Stimulated activated CD4-positive, alpha-beta T cell treated with anti-CD3 and anti-CD28 coated beads, Interleukin-2, amount 100 ng/mL, for 24 hours (primary cell): ENCODE measurements at places on chromosomes 3 and 15.

DNA sequence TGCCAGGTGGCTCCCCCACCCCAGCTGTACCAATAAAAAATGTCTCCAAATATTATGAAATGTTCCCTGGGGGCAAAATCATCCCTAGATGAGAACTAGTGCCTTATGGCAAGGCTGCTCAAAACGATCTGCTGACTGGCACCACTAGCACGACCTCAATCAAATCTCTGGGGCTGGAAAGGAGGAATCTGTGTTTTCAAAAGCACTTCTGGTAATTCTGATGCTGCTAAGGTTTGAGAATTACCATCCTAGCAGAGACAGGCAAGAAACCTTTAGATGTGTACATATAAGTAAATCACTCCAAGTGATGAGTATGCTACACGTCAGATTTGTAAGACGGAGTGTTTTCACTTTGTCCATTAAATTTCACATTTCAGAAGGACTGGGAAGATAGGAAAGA, 360.1 kb upstream of the THRB start:
- no peak for DNase-seq

GRCh38 chr3:13880811-13881156, 913 bp upstream of the WNT7A start:
- no peak for DNase-seq

DNA sequence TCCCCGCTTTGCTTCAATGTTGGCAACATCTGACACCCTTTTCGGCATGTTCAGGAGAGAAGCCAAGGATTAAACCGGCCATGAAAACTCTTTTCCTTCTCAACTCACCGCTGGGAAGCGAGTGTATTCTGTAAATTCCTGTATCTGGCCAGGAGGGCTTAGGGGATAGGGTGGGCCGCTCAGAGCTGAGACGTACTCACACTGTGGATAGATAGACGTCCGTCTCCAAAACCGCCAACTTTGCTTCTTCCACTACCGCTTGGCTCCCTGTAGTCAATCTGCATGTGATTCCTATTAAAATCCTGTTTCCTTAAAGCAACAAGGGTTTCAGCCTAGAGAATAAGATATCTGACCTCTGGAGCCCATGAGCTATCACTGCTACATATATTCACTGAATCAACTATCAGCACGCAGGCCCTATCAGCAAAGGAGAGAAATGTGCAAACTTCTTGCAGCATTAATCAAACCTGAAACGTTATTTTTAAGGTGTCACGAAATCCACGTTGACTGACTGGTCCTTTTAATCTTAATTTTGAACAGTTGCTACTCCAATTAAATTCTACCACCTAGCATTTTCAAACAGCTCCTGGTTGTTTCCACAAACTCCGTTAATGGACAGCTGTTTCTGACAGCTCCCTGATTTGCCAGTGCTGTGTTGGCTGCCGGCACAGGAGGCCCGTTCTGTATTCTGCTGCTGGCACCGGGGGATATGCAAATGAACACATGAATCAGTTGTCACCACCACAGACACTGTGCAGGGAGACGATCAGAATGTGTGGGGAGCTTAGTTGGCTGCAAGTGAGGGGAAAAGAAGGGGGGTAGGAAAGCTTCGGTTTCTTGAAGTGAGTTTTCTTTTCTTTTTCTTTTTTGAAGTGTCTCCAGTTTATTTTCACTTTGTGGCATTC, 438.9 kb upstream of the ARRDC4 start:
- DNase-seq: no peak

DNA sequence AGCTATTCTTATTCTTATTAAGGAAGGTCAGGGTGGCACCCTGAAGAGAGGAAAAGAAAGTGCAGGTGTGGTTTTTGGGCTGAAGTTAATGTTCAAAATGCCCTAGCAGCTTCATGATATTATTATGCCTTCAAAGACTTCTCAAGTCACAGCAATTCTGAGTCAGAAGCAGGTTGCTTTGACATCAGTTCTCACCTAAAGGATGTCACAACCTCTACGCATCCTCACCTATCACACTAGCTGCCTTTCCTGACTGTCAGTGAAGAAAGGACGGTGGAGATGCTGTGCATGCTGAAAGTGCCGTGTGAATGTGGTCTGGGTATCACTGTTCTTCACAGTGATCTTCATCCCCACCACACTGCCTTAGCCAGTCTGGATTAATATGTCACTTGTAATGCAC, 49.6 kb downstream of the NPTN start:
- DNase-seq: no peak

DNA sequence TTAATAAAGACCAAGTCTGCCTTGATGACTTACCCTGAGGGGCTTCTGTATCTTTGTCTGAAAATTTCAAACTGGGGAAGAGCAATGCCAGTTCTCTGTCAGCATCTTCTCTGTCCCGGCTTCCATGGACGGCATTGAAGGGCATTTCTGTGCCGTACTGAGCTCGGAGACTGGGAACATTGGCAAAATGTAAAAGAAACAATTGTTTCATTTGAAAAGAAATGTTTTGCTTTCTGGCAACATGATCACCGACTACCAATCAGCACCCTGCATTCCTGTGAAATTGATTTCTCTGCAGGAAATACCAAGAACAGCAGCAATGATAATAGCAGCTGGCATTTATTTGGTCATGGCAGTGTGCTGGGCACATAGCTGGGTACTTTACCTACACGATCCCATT, 26.2 kb downstream of the NME9 start:
- no peak for DNase-seq

- no peak for DNase-seq
These were observed 70.7 kb downstream of the CHRD start for GRCh38 chr3:184450547-184450946.

- peak; percentile 46 for DNase-seq
These were observed 883 bp downstream of the MAGEF1 start for GRCh38 chr3:184710870-184711492.

DNA sequence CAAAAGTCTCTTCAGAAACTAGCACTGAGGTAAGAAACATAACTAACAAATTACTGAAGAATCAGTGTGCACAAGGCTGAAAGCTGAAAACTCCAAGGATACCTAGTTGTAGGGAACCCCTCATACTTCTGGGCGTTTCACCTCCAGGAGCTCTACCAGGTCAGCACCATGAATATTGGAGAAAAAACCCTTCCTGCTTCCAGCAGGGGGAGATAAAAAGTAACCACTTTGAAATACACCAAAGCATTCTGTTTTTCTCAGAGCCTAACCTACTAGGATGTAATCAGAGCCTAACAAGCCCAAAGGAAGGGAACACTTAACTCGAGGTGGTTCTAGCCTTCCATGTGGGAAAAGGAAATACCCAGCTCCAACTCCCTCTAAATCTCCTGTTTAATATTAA, 175.8 kb upstream of the MME start:
- no peak for DNase-seq

DNA sequence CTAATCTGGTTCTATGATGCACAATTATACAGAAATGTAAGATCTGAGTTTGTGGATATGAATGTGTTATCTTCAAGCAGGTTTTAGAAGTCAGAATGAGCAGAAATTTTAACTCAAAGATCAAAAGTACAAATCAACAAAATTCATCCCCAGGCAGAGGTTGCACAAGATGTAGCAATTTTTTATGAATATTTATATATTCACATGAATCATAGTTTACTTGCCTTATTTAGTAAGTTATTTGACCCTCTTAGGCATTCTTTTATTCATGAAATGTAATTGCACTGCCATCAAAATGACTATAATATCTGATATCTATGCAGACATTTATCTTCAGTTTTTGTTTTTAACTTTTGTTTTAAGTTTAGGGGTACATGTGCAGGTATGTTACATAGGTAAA, 103.1 kb upstream of the DAZL start:
- no peak for DNase-seq

DNA sequence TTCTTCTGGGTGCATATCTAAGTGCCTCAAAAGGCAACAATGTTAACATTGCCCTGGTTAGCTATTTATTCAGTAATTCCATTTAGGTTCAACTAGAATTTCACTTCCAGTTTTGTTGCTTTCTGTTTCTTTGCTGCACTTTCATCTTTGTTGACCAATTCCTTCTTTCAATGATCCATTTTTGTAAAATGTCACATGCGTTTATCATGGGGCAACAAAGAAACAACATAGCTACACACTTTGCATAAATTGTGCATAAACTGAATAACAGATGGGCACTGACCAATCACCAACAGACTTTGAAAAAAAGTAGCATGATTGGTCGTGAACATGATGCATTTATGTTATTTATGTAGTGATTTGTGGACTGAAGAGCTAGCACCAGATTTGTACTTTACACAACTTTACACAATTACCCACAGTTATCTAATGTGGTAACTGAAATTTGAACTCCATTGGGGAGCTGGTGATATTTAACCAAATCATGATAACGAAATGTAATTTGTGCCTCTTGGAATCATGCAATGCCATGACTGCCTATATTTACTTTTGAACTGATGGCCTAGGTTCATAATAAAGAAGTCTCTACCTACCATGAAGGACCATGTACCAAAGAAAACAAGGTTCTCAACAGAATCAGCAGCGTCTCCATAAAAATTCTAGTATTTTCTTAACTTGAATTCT, 7.1 kb upstream of the CPOX start:
- DNase-seq: no peak

- no peak for DNase-seq
These were observed 150.2 kb upstream of the MLF1 start for GRCh38 chr3:158420654-158421396.

DNA sequence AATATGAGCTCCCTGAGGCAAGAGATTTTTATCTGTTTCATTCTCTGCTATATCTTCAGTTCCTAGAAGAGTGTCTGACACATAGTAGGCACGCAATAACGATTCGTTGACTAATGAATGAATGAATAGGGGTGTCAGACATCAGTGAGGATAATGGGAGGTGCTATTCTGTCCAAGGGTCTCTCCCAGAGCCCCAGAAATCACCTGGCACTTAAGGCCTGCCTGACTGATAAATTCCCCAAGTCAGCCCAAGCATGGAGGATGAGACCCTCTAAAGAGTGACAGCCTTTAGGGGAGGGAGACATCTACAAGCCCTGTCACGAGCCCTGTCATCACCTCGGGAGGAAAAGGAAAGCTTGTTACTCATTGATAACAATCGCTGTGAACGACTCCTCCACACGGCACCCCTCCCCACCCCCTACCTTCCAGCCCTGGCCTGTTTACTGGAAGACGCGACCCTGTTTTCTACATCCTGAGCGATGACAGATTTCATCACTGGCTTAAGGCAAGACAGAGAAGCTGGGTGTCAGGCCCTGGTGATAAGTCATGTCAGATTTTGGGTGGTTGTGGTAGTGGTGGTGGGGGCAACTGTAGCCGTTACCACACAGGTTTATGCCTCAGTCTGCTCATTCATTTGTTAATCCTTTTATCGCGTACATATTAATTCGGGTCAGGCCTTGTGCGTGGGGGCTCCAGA, 23.1 kb downstream of the BHLHE40 start:
- DNase-seq: peak; percentile 54

DNA sequence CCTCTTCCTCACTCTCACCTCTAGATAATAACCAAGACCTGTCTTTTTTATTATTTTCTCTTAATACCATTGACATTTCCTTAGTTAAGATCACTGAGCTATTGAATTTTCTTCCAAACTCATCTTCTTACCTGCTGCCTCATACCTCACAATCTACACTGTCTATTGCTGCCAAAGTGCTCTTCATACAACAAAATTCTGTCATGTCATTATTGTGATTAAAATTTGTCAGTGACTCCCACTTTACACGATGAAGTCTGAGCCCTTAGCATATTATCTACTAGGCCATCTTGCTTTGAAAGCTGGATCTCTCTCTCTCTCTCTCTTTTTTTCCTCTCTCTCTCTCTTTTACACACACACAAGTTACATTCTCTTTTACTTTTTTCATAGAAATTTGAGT, 73.3 kb downstream of the NSUN3 start:
- DNase-seq: no peak

- DNase-seq: no peak
These were observed 10.6 kb downstream of the MAPKAPK3 start for GRCh38 chr3:50627407-50628051.

DNA sequence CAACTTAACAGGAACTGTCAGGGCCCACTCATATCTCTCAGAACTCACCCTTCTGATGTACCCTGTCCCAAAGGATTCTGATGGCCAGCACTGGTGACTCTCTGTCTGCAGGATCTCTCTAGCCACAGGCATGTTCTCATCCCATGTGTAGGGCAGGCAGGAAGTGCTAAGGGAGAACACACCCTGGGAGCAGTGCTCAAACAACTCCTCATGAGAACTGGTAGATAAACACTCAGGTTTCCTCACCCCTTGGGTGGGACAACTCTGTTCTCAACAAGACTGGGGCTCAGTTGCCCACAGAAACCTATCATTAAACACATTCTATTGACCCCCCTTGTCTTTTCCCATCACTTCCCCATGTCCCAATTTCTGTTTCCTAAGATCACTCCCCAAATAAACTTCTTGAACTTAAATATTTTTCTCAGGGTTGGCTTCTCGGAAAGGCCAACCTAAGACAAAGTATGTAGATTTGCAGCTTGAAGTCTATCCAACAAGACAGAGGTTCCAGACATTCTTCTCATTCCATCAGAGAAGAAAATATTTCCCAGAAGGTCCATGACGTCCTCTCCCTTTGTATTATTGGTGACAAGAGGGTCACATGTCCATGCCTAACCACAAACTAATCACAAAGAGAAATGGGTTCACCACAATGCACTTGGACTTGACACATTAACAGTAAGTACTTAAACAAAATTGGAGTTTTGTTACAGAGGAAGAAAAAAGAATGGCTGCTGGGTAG, 276.6 kb upstream of the GADL1 start:
- DNase-seq: no peak

GRCh38 chr15:88400591-88401250, 66.5 kb downstream of the MRPL46 start:
- DNase-seq: no peak

- DNase-seq: no peak
These were observed 2.1 kb downstream of the EPHB1 start for GRCh38 chr3:134797057-134797740.

DNA sequence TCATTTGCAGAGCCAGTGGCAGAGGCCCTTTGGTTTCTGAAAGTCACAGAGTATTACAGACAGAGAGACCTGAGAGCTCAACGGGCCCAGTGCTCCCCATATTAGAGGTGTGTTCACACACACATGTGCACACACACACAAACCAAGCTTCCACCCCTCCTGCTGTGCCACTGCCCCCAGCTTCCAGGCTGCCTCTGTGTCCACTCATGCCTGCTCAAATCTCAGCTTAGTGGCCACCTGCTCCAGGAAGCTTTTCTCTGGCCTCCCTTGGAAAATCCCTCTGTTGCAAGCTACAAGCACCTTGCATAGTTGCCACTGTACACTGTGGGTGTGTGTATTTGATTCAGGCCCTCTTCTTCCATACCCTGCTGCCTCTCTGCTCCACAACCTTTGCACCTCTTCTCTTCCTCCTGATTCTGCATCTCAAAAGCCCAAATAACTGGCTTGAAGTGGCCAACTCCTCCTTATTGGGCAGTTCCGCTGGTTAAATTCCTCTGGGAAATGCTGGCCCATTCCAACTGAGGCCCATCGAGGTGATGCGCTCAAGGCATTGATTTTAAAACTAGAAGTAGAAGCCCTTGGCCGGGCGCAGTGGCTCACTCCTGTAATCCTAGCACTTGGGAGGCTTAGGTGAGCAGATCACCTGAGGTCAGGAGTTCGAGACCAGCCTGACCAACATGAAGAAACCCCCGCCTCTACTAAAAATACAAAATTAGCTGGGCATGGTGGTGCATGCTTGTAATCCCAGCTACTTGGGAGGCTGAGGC, 23.0 kb downstream of the MESD start:
- no peak for DNase-seq
